NCI-H1930 (cell line): ENCODE measurements at places on chromosomes 4 and X.

- peak; percentile 33 for DNase-seq
Observed at GRCh38 chr4:15149839-15150592, 147.7 kb downstream of the CPEB2 start.

- peak; percentile 54 for DNase-seq
Observed at GRCh38 chr4:79467246-79467932, 59.4 kb upstream of the GK2 start.

GRCh38 chr4:186485561-186486062, 69.8 kb downstream of the MTNR1A start:
- DNase-seq, result no peak

DNA sequence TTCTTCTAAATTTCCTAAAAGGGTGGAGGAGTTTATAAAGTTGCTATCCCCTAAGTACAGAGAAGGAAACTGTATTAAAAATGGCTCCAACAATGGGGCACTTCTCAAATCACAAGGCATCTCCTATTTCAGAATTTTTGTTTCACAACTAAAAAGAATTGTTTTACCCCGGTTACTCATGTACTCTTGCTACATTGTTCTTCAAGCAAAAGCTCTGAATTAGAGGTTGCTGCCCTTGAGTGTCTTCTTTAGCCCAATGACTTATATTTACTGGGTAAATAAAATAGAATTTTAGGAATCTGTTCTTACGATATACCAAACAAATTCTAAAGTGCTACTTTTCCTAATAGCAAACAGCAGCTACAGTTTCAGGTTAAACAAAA, 67.5 kb downstream of the PPEF2 start:
- no peak for DNase-seq

DNA sequence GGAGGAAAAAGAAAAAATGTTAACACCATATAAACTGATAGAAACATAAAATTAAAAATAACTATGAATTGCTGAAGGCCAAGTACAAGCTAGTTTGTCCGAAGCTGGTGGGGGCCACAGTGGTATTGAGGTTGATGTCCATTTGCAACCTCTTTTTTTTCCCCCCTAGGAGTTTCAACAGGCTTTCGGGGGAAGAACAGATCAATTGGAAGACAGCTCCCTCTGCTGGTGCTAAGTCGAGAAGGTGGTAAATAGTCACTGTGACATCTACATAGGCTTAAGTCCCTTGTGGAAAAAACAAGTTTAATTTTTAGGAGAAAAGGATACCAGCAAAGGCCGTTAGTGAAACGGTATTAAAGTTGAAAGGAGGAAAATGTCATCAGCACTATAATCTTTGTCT, 115.7 kb upstream of the ZXDA start:
- DNase-seq, result peak; percentile 0

DNA sequence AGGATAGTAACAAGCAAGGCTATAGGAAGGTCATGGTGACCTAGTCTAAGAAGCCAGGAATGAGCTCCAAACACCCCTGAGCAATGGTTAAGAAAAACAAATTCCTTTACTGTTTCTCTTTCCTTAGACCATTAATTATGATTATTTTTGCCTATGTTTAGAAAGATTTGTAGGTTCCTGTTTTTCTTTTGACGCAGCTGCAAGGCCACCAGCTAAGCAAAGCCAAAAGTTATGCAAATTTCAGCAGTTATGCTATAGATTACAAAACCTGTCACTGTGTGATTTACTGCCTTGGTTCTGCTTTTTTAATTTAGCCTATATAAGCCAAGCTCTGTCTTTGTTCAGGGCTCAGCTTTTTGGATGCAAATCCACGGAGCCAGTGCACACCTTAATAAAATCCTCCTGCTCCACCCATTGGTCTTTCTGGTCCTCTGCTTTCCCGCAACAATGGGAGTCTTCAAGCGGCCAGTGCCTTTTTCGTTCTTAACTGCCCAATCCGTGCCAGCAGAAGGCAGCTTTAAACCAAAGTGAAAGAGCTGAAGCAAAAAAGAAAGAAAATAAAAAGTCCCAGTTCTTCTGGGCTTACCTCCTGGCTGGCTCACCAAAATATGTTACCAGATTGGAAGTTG, 1.4 kb upstream of the CEP135 start:
- no peak for DNase-seq

GRCh38 chr4:183100827-183101226, 1.8 kb downstream of the WWC2 start:
- DNase-seq, result no peak

DNA sequence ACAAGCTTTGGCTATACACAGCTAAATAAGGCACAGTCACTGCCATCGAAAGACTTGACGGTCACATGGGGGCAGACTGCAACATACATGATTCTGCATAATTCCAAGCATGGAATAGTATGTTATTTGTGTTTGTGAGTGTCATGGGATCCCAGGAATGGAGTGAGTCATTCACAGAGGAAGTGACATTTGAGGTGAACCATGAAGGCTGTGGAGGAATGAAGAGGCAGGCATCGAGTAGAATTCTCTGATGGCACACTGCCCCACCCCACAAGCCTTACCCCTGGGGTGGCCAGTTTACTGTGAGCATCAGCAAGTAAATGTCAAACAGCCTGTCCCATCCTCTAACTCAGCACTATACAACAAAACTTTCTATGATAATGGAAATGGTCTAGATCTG, 619.7 kb downstream of the MID1IP1 start:
- DNase-seq, result no peak

GRCh38 chrX:46180258-46180687, 364.9 kb downstream of the ZNF674 start:
- no peak for DNase-seq

DNA sequence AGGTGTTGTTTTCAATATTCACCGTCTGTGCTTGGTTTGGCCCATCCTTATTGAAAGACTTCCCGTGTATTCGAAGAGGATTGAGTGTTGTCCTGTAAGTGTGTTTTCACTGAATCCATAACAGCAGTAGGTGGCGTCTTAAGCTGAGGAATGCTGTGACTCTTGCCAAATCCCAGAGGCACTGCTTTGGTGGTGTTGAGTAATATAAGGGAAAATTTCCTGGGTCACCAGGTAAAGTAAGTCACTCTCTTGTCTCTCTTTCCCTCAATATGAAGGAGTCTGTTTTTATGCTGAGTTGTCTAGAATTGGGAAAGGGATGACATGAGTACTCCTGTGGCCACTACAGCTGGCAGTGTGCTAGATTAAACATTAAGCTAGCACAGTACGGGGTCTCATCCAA, 146.7 kb upstream of the ZXDB start:
- no peak for DNase-seq

- DNase-seq, result peak; percentile 55
Observed at GRCh38 chrX:130393451-130394074, 8.1 kb upstream of the GPR119 start.

DNA sequence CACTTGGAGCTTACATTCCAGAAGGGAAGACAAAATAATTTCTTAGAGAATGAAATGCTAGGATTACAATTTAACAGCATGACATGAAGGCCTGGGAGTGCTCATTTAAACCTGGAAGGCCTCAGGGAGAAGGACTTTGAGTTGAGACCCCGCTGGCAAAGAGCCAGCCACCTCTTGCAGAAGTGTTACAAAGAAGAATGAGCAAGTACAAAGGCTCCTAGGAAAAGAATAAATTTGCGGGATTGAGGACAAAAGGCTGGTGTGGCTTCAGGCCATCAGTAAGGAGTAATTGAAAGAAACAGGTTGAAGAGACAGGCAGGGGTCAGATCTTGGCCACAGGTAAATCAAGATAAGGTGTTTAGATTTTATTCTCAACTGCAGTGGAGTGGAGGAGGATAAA, 3.1 kb upstream of the ELOVL6 start:
- DNase-seq, result no peak

- no peak for DNase-seq
Observed at GRCh38 chr4:98606894-98607293, 51.5 kb downstream of the TSPAN5 start.

DNA sequence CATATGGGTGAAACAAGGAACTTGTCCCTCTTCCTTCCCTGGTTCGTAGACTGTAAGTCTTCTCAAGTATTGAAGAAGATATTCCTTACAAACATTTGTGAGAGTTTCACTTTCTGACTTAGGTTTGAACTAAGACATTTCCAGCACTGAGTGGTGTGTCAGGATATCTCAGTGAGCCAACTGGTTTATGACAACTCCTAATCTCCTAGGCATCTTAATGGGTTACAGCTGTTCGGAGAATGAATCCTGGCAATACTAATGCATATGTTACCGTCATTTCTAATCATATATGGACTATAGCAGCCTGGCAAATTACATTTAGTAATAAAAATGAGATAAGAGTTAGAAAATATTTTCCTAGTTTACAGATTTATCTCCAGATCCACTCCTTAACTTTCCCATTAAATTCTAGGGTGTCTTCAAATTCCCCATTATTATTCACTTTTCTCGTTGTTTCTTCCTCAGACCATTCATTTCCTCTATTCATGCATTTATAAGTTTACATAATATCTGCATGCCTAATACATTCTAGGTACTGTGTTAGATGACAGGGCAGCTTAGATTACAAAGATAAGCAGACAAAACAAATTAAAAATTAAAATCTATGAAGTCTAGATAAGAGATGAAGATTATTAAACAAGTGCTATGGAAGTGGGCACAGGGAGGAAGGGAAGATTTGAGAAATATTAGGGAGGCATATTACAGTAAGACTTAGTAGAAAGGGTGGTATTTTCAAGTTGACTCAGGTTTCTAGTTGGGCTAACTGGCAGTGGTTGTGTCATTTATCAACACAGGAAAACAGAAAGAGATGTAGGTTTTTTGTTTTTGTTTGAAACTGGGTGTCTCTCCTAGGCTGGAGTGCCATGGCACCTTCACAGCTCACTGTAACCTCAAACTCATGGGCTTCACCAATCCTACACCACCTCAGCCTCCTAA, 173.9 kb downstream of the WDFY3 start:
- DNase-seq, result no peak

DNA sequence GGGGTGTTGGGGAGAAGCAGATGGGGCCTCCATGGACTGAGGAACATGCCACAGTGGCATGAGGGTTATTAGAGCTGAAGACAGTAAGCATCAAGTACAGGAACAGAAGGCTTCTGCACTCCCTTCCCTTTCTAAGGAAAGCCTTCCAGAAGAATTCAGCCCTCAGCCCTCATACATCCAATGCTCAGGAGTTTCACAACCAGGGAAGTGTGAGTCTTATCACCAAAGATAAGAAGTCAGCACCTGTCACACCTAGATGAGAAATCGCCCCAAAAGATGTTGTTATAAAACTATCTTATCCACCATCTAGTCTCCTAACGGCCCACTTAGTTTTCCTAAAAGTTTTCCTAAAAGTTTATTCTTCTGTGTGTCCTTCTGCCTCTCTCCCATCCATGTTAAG, 78.0 kb upstream of the STS start:
- no peak for DNase-seq

DNA sequence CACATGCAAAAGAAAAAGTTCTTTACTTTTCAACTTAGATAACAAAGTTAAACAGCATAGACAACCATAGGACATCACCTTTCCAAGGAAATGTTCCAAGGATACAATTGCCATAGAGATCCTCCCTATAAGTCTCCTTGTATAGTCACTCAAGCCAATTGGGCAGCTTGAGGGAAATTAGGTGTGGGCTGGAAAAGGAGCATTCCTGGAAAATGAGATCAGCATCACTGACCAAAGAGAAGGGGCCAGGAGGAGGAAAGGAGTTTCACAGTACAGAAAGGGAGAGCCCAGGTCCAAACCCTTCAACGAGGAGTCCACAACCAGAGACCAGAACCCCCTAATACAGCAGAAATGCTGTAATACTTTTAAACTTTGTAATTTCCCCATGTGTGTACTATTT, 91.5 kb upstream of the PPARGC1A start:
- DNase-seq, result no peak

DNA sequence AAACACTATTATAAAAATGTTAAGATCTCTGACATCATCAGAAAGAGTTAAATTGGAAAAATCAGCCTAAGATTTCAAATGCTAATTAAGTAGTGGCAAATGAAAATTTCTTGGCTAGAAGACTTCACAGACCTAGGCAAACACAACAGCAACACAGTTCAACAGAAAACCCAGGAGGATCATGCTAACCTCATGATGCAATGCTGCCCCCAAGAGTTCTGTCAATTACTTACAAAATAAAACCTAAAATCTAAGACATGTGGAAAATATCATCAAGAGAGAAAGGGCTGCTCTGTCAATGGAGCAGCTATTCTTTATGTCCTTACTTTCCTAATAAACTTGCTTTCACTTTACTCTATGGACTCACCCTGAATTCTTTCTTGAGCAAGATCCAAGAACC, 21.0 kb downstream of the S100G start:
- DNase-seq, result no peak

DNA sequence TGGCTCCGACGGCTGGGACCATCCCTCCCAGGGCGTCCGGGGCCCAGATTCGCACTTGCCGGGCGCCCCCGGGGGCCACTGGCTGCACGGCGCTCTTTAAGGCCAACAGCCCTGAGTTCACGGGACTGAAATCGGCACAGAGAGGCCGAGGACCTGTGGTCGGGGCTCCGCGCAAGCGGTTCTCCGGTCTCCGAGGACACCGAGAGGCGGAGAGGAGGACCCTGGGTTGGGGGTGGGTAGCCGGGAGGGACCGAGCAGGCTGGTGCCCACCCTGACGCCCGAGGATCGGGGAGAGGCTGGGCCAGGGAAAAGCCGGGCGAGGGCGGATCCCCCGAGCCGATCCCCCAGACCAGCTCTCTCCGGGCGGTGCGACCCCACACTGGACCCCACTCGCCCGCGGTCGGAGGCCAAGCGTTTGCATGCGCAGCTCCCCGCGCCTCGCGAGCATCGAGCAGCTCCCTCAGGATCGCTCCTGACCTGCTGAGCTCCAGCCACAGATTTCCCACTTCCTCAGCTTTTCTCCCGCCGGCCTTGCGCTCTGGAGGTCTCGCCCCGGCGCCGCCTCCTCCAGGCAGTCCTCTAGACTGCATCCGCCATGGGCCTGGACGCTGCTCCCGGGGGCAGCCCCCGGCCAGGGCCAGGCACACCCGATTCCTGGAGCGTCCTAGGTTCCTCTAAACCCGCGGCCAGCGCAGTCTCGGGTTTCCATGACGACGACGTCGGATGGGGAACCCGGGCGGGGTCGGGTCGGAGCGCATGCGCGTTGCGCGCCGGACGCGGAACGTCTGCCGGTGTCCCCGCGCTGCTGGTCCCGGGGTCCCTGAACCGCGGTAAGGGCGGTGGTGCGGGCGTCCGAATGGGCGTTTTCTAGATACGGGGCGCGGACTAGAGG, 17.6 kb upstream of the NAT8L start:
- DNase-seq, result peak; percentile 80

GRCh38 chr4:113641025-113641431, 120.5 kb downstream of the CAMK2D start:
- no peak for DNase-seq

- DNase-seq, result no peak
Observed at GRCh38 chrX:20463296-20464075, 196.8 kb upstream of the RPS6KA3 start.

DNA sequence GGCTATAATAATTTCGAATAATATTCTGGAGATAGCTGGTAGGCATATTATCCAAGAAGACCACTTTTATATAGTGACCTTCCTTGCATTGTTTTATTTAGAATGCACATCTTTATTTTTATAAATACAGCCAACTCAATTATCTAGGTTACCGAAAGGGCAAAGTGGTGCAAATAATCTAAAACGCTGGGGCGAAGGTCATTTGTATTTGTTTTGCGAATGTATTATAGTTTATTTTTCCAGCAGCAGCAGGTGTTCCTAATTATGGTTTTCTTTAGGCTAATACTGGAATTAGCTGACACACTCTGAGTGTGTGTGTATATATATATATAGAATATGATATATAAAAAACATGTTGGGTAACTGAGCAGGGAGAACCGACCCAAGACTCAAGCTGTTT, 48.1 kb upstream of the RAP2C start:
- DNase-seq, result no peak

- DNase-seq, result no peak
Observed at GRCh38 chr4:95869961-95870500, 30.1 kb downstream of the PDHA2 start.
